GM04503 (cell line): ENCODE measurements at places on chromosomes 4 and X.
A peak's percentile ranks its signal among the peaks of the same experiment; 100 is the strongest.

GRCh38 chr4:120052856-120053255 is 13.8 kb downstream of the MAD2L1 start:
- peak; percentile 54 for DNase-seq

DNA sequence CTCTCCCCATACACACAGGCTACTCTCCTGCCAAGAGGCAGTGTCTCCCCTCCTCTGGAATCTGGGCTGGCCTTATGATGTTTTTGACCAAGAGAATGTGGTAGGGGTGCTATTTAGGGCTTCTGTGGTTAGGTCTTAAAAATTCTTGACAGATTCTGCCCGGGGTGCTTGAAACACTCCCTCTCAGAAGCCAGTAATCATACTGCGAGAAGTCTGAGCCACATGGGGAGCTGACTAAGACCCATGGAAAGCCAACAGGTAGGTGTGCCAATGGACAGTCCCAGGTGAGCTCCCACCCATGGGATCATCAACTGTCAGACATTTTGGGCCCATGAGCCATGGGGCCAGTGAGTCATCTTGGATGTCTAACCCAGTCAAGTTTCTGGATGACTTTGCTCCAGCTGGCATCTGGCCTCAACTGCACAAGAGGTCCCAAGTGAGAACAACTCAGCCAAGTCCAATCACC is 315.7 kb downstream of the FBXW7 start:
- DNase-seq: peak; percentile 55

- DNase-seq: no peak
Observed at GRCh38 chr4:177574446-177574845, 132.2 kb upstream of the AGA start.

- no peak for DNase-seq
Observed at GRCh38 chrX:750812-751211, 120.2 kb downstream of the SHOX start.

- DNase-seq: peak; percentile 88
Observed at GRCh38 chrX:136768469-136769084, 12.2 kb downstream of the ARHGEF6 start.

DNA sequence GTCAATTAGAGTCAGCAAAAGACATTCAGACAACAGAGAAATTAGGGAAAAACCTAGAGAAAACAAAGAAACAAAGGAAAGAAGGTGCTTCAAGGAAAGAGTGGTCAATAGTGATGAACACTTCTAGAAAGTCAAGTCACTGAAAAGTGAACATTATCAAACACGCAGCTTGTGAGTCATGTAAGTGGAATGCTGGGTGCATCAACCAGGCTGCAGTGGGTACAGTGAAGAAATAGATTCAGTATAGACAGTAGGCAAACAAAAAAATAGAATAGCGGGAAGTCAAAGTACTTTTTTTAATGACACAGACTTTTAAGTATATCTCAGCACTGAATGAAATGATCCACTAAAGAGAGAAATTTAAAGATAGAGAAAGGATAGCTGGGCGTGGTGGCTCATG is 245.8 kb downstream of the ARHGAP24 start:
- no peak for DNase-seq

GRCh38 chr4:173934201-173934600 is 349.3 kb downstream of the FBXO8 start:
- DNase-seq: no peak

- DNase-seq: no peak
Observed at GRCh38 chr4:85228264-85228663, 246.7 kb upstream of the ARHGAP24 start.

DNA sequence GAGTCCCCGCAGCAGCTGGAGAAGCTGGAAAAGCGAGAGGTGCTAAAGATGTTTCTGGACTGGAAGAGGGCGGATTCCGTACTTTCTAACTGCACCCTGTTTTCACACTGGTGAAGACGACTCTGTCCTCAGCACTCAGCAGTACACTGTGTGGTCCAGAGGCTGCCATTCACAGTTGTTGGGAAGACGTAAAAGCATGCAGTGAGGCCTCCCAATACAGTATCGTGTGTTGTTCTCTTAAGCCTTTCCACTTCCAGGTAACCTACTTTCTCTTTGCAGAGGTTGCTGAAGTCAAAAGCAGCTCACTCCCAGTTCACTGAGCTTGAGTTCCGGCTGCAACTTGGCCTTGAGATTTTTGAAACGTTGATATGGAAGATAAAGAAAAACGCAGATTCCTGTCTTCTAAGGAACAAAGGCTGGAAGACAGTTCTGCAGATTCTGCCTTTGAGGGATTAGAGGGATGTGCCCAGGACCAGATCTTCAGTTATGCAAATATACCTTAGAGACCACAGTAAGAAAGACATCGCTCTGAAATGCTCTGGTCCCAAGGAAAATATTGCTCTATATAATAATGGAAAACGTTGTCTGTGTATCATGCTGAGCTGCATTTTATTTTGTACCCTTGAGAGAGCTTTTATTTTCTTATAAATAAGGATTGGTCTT is 540.9 kb downstream of the TRIML1 start:
- no peak for DNase-seq

DNA sequence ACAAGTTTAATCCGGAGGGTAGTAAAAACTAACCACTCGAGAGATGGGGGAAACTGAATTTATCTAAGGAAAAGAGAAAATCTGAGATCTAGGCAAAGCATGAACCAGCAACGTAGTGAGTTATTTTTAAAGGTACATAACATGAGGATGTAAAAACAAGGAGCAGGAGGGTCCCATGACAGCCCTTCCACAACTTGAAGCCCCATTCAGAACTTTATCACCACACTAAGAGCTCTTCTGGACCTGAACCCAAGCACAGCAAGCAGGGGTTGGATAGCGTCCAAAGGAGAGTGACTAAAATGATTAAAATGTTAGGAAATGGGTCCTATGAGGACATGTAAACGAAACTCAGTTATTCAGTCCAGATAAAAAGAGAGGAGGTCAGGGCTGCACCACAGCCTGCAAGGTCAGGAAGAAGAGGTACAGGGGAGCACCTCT is 16.2 kb downstream of the SH3RF1 start:
- peak; percentile 58 for DNase-seq

GRCh38 chrX:140762061-140762460 is 52.5 kb downstream of the LINC00632 start:
- no peak for DNase-seq

DNA sequence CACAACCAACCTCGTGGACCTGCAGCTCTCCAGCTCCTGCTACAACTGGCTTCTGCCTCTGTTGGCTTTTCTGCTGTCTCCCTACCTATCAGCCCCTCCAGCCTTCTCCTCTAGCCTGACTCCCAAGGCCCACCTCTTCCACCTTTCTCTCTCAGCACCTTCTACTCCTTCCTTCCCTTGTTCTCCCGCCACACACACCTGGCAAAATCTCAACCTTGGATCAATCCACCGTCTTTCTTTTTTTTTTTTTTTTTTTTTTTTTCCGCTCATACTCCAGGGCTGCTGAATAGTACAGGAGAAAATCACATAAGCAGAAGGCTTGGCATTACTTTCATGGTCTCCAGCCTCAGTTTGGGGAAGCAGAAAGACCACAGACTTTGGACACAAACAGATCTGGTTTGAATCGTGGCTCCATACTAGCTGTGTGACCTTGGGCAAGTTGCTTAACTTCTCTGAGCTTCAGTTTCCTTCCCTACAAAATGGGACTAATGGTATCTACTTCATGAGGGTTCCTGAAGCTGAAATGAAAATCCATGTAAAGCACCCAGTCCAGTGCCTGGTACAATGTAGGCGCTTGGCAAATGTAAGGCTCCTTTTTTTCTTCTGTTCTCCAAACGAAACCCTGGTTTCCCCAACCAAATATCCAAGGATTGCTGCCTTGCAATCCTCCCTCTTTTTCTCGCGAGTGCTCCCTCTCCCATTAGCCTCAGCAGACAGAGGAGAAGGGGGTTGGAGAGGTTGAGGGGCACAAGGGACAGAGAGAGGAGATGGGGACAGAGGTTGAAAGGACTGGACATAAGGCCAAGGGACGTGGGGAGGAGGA is 1.7 kb downstream of the FGD1 start:
- no peak for DNase-seq

GRCh38 chrX:136747003-136747986 is 33.4 kb downstream of the ARHGEF6 start:
- no peak for DNase-seq

GRCh38 chrX:153688071-153688470 is 345 bp downstream of the SLC6A8 start:
- DNase-seq: no peak

DNA sequence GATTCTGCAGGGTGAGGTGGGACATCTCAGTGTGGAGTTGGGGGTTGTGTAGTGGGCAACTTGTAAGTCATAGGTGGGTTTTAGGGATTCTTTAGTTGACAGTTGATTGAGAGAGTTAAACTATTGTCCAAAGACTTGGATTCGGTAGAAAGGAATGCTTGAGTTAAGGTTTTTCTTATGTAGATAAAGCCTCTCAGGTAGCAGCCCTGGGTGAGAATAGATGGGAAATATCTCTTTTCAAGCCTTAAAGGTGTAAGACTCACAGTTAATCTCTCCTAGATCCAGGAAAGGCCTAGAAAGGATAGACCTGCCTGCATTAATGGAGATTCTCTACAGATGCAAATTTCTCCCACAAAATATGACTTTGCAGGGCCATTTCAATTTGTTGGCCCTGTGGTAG is 108.4 kb downstream of the ARSJ start:
- no peak for DNase-seq

DNA sequence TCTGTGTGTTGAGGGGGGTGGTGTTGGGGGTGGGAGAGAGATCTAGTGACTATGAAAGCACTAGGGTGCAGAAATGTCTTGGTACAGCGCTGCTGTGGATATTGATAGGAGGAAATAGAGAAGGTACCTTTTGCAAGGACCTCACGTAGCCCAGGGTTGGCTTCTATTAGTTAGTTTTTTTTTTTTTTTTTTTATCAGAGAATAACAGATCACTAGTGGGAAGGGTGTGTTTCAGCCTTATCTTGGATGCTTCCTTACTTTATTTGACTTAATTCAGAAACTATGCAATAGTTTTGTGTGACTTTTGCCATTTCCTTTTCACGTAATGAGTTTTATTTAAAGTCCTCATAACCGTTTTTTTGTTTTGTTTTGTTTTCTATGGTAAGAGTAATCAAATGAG is 16.4 kb upstream of the PGRMC2 start:
- no peak for DNase-seq

DNA sequence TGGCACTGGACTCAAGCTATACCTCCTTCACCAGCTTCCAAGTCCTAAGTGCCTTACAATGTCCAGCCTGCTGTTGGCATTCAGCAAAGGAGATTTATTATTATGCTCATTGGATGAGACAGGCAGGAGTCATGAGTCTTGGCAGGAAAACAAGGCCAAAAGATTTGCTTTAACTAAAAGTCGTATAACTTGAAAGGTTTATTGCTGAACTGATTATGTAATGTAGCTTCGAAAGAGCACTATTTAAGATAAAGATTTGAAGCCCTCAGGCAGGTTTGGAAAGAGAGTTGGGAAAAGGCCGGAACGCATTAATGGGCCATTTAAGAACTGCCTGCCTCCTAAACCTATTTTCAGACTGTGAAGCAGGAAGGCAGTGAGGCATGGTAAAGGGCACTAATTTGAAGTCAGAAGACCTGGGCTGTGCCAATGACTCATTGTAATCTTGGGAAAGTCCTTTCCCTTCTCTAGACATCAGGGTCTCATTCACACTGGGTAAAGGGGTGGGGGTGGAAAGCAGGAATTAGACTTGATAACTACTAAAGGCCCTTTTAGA is 280.5 kb upstream of the EDA2R start:
- no peak for DNase-seq

- DNase-seq: no peak
Observed at GRCh38 chrX:111309083-111309482, 38.8 kb upstream of the CAPN6 start.

DNA sequence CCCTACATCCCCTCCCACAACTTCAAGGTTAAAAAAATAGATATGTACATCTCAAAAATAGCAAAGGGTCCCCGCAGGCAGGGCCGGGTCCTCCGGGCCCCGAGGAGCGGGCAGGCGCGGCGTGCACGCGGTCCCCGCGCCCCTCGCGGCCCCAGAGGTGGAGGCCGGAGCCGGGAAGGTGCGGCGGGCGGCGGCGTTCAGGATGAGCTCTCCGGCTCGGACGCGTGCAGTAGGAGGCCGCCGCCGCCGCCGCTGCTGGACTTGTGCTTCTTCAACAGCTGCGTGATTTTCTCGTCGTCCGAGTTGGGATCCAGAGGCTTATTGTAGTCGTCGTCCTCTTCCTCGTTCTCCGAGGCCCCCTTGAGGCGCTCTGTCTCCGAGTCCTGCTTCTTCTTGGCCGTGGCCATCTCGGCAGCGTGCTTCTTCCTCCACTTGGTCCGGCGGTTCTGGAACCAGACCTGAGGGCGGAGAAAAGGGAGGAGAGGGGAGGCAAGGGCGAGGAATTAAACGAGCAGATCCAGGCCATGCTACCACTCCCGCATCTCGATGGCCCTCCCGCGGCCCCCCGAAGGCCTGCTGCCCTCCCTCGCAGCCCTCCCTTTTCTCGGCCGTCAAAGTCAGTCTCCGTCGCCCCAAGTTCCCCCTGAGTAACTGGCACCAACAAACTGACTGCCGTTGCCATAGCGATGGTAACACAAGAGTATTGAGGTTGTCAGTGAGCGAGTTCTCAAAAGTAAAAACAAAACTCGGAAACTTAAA is 5.8 kb downstream of the NKX6-1 start:
- DNase-seq: no peak

- no peak for DNase-seq
Observed at GRCh38 chr4:83192634-83193033, 78.1 kb upstream of the PLAC8 start.

DNA sequence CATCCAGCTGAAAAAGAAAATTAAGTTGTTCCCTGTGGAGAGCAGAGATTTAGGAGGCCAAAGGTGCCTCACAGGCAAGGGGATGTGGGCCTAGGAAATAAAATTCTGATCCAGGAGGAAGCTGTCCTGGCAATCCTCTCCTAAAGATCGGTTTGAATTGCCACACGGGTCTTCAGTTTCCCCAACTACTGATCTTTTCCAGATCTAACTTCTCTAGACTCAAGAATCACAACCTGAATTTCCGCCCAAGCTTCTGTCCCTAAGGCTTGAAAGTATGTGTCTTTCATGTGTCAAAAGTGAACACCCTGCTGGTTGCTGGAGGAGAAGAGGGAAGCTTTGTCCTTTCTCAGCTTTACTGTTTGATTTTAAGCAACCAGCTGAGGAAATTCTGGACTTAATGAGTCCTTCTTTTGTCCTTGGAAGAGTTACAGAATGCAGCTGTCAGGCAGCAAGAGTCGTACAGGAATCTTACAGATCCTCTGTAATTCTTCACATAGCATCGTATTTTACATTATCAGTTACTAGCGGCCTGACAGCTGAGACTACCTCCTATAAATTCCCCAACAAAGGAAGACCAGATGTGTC is 93.8 kb downstream of the INPP4B start:
- DNase-seq: no peak

DNA sequence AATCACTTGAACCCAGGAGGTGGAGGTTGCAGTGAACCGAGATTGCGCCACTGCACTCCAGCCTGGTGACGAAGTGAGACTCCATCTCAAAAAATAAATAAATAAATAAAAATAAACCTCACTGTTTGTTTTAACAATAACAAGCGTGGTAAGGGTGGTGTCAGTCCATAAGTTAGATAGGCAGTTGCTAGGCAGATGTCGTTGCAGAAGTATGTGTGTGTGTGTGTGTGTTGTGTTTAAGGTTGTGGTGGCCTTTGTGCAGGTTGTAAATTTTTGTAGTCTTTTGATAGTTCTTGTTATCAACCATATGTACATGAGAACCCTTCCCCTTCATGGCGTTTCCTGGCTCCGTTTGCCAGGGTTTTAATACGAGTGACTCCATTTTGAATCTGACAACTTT is 4.0 kb upstream of the AASDH start:
- DNase-seq: no peak

GRCh38 chrX:74680836-74681235 is 66.4 kb upstream of the RLIM start:
- no peak for DNase-seq

GRCh38 chrX:107537815-107538214 is 88.4 kb downstream of the FRMPD3 start:
- DNase-seq: no peak

GRCh38 chr4:31190671-31191070 is 470.5 kb downstream of the PCDH7 start:
- DNase-seq: no peak
